ENCODE measurements at places on chromosomes 7 and 10. TPM values are rescaled to one million over a fixed set of nuclear protein-coding genes. Genes with fewer than 3 reads are reported as not detected.

The RADIL gene
- total RNA-seq, result 42.4 TPM

DNA sequence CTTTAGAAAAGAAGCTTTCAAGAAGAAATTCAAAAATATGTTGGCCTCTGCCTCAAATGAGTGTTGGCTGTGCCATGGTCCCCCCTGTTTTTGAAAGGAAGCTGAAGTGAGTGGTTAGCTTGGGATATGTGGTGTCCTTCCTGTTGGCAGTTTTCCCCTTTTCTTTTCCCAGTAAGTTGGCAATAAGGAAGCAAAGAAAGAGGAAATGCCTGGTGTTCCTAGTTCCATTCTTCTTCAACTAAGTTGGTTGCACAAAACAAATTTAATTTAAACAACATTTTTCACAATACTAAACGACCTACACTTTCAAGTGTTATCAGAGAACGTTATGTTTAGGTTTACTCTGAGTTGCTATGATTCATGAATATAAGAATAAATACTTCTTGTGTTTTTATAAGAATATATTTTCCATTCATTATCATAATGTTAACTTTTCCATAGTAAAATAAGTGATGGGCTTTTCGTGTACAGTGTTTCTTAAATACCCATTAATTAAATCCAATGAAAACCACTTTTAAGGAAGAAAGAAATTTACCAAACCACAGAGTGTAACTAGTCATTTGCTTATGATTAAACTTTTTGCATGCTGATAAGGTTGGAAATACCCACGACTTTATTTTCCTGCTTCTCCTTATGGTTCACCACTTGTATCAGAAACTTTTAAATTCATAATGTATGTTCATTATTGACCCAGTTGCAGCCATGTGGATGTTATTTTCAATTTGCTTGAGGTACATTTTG lies 7.7 kb downstream of the HDAC9 start:
- DNase-seq, result no peak

- DNase-seq, result no peak
Observed at GRCh38 chr10:31033147-31033546, 1.5 kb upstream of the ZNF438 start.

- no peak for DNase-seq
Observed at GRCh38 chr10:76195654-76196390, 764.4 kb downstream of the LRMDA start.

The APBB1IP gene
- total RNA-seq, result not detected

The NCF1 gene
- 4.0 TPM for total RNA-seq

The AGFG2 gene
- total RNA-seq, result 30.0 TPM

The CXCL12 gene
- 288 TPM for total RNA-seq

- DNase-seq, result no peak
Observed at GRCh38 chr7:16051561-16052255, 365.2 kb upstream of the MEOX2 start.

- no peak for DNase-seq
Observed at GRCh38 chr7:140631021-140631420, 9.6 kb downstream of the DENND2A start.

The RSPH10B gene
- not detected for total RNA-seq

GRCh38 chr10:86359111-86359510 lies 7.5 kb downstream of the GRID1 start:
- no peak for DNase-seq

The PON1 gene
- total RNA-seq, result not detected

The CTAGE8 gene
- not detected for total RNA-seq

DNA sequence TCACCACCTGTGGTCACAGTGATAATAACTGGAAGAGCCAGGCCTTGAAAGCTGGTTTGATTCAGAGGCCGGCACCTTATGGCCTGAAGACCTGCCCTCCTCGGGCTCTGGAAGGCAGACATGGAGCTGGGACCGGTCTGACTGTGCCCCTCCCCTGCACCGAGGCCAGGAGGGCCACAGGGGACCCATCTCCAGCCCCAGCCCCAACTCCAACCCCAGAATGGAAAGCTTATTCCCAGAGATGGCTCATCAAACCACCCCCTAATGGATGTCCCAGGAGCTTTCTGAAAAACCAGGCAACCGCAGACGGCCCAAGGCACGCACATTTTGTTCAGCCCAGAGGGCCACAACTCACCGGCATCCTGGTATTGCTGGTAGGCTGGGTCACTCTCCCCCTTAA lies 16.8 kb downstream of the PDIA4 start:
- no peak for DNase-seq

DNA sequence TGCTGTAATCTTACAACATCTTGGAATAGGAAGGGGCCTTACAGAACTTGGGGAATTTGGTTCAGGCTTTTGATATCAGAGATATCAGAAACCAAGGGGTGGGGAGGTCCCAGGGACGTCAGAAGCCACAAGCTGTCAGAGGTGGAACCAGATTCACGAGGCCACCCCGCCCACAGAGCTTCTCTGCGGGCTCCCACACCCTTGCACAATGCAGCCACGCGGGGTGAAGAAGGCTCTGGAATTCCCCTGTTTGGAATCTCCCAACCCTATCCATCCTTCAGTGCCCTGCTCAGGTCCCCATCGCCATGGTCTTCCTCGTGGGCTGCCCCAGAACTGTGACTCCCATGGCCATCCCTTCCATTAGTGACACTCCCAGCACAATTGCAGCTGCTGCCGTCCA lies 247.1 kb upstream of the SHH start:
- no peak for DNase-seq

The USP6NL gene
- 20.5 TPM for total RNA-seq

- no peak for DNase-seq
Observed at GRCh38 chr10:5960070-5960972, 17.0 kb downstream of the IL15RA start.

- no peak for DNase-seq
Observed at GRCh38 chr7:79778786-79779770, 325.6 kb upstream of the MAGI2 start.

DNA sequence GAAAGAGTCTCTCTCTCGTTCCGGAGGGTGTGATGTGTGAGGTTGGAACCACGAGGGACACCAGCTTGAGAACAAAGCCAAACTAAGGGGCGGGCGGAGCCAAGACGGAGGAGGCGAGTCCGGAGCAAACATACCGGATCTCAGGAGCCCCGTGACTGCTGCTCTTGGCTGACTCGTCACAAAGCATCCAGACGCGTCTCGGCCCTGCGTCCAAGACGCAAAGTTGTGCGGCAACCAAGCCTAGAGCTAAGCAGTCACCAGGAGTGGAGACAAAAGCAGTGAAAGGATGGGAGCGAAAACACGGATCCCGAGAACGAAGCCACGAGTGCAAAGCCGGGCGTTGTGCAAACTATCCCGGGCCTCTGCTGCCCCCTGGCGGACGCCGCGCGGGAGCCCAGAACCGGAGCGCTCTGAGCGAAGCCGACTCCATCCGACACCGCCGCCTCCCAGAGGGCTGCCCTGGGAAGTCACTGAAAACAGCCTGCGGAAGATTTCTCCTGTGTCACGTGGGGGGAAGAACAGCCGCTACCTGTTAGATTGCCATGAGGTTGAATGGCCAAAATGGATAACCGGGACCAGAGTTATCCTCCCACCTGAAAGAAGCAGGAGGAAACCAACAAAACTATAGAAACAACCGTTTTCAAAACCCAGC lies 46.4 kb upstream of the TMEM72 start:
- DNase-seq, result no peak

The MCMBP gene
- 29.4 TPM for total RNA-seq

The CACNB2 gene
- 0.96 TPM for total RNA-seq

All from ascending aorta (tissue), 2 donors.